ENCODE measurements at places on chromosomes 2 and 18.

DNA sequence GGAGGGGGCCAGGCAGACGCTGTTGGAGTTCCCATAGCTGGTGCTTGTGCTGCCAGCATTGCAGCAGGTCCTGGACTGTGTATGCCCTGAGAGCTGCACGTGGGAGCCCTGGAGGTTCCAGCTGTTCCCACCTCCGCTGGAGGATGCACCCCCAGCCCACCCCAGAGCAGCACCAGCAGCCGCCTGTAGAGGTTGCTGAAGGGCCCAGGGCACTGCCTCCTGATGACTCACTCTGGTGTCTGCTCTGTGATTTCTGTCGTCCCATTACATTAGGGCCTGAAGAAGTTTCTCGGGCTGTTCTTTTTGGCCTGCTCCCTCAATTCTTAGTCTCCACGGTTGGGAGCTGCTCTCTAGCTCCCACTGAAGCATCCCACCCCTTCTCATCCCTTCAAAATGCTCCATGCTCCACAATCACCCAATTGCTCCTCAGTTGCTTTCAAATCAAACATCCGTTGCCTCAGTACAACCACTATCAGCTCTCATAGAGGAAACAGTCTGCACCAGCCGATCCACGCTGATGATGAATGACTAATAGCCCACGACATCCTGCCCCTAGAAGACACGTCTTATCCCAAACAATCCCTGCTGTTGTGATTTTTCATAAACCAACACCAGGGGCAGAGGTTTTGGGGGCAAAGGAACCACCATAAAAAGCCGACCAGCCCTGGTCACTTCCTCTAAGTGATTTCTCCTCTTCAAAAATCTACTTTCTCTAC lies 65.2 kb upstream of the RNF152 start:
- no peak for DNase-seq

DNA sequence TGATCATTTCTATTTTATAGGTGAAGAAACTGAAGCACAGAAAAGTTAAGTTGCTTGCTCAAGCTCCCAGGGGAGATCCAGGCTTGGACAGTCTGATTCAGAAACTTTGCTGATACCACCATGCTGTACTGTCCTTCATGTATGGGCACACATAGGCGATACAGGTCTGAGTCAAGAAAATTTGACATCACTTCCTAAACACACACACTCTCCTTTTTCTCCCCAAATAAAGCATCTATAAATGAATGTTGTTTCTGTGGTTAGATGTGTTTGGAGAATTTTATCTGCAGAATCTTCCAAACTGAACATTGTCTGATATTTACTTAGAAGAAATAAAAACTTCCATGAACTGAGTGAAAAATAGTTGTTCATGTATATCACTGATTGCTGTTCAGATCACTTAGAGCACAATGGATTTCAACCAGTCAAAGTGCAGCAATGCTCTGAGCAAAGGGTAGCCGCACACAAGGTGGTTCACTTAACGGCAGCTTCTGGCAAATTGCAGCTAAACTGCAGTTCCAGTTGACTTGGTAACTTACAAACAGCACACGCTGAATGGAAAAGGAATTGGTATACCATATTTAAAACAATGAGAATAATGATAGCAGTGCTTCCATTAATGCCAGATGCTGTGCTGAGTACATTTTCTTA lies 10.0 kb upstream of the AGFG1 start:
- DNase-seq, result no peak

GRCh38 chr18:59376351-59376935 lies 17.4 kb upstream of the LMAN1 start:
- no peak for DNase-seq

DNA sequence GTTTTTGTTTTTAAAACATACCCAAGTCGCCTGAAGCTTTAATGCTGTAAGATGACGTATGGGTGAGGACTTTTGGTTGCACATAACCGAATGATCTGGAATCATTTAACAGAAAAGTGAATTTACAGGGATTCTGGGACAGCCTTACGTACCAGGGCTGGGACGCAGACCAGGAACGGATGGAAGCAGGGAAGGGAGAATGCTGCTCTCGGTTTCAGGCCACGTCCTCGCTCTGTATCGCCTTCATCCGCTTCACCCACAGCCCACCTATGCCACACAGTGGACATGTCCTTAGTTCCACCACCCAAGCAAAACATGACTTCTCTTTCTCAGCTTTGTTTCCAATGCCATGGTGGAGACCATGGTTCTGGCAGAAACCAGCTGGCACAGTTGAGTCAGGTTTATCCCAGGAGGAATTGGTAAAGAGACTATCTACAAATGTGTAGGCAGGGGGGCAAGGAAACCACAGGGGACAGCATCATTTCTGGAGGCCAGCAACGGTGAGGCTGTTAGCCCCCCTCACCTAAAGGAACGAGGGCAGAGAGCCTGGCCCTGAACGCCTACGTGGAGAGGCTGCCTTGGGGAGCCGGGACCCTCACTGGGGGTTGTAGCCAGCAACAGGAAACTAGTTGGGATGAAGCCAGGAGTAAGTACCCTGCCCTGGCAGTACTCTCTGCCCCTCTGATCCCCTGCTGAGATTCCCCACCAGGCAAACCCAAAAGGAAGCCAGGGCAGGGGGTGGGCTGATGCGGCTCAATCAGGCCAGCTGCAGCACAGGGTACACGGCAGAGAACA lies 132.5 kb downstream of the NDUFA10 start:
- DNase-seq, result no peak

GRCh38 chr18:56185126-56185525 lies 453.3 kb downstream of the TXNL1 start:
- DNase-seq, result no peak

DNA sequence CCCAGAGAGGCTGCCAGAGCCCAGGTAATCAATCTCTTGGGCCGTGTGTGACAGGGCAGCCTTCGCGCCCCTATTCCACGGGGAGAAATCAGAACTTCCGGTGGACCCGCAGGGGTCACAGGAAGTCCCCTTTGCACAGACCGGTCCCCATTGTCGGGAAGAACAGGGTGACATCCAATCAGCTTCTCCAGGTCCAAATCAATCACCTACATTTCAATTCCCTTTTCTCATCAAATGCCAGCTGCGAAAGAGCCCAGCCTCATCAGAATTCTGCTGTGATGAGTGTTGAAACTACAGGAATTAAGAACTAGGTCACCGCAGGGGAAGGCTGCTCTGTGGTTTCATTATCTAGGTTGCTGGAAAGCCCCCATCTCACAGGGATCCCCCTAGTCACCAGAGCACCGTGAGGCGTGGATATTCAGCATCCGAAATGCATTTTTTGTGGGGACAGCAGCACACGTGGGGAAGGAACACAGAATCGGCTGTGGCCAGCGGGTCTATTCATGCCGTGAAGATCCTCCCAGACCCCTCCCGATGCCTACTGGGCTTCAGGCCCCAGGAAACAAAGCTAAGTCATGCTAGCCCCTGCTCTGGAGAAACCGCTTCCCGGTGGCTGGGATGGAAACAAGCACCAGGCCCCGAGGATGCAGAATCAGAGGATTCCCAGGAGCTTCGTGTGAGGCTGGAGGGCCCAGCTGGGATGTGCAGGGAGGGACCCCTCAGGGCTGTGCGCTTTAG lies 193.7 kb upstream of the ID2 start:
- peak; percentile 58 for DNase-seq

DNA sequence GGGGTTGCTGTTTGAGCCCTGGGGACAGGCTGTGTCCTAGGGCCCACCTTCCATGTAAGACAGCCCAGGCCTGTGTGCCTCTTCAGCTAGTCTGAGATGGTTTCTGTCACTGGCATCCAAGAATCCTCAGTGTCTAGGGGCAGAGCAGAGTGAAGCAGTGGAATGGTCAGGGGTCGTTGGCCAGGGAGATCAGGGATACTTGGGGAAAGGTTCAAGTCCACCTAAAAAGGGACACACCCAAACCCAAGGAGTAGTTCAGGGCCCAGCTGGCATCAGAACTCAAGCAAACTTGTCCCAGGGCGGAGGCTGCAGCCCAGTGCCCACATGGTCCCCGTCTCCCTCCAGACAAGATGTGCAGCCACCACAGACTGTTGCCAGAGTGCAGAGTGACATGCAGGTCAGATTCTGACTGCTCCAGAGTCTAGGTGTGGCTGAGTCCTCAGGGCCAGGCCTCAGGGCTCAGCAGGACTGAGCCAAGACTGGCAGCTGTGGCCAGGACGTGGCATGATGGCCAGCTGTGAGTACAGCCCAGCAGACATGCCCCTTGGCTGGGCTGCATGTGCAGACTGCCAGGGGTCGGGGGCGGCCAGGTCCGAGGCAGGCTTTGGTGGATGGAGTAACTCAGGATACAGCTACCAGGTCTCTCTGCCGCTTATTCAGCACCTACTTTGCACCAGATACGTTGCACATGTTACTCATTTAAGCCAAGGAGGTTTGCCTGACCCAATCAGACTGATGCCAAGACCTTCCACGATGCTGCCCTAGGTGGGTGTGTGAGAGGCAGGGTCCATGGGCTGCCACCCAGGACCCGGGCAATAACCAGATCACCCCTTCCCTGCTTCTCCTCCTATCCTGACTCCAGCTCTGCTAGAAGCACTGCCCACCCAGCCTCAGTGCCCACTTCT lies 146.6 kb downstream of the SMAD7 start:
- no peak for DNase-seq

DNA sequence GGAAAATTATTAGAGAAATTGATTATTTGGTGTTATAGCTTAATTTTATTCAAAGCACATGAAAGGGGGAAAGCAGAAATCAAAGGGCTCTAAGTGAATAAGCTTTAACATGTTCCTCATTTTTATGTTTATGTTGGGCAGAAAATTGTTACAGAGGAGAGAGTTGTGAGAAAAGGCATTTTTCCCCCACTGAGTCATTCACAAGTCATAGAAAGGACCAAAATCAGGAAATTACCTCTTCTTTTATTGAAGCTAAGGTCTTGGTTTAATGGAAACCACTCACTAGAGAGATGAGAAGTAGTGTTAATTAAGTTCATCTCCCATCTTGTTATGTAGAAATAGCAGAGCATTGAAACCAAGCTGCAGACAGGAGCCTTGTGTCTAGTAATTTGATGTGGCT lies 175.3 kb upstream of the THUMPD2 start:
- DNase-seq, result no peak

GRCh38 chr2:100818606-100819369 lies 1.2 kb upstream of the NPAS2 start:
- no peak for DNase-seq

DNA sequence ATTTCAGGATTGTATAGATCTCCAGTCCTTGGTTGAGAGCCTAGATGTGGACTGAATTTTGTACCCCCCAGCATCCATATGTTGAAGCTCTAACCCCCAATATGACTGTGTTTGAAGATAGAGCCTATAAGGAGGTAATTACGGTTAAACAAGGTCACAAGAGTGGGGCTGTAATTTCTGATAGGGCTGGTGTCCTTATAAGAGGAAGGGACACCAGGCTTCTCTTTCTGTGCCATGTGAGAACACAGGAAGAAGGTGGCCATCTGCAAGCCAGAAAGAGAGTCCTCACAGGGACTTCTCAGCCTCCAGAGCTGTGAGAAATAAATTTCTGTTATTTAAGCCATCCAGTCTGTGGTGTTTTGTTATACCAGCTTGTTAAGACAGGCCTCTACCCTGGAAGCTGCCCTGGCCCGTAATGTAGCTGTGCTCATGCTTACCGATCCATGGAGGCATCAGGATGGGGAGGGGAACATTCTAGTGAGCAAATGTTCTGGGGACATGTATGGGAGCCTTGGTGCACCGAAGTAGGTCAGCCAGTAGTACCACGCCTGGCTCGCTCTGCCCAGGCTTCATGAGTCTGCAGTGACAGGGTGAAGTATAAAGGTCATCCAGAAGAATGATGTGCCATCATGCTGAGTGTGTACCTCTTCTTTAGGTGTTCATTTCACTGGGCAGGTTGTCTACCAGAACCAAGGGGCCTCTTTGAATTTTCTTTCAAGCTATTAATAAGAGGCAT lies 16.1 kb downstream of the RASGRP3 start:
- DNase-seq, result no peak

- no peak for DNase-seq
Observed at GRCh38 chr2:94999431-94999883, 26.1 kb upstream of the MAL start.

GRCh38 chr2:42193722-42194187 lies 24.6 kb downstream of the EML4 start:
- DNase-seq, result no peak

DNA sequence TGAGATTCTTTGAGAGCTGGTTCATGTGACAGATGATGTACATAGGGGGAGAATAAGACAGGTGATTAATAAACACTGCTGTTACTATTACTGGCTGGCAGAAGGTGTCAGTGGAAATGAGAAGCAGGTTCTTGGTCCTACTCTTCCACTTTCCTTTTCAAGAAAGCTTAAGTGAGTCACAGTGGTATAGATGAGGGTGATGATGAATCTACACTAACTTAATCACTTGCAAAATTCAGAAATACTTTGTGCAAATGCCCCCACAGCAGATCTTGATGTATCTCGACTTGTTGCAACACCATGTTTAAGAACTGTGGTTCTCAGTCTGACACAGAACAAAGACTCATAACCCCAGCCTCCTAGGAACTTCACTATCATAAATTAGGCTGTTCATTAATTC lies 35.9 kb upstream of the MGAT5 start:
- no peak for DNase-seq

DNA sequence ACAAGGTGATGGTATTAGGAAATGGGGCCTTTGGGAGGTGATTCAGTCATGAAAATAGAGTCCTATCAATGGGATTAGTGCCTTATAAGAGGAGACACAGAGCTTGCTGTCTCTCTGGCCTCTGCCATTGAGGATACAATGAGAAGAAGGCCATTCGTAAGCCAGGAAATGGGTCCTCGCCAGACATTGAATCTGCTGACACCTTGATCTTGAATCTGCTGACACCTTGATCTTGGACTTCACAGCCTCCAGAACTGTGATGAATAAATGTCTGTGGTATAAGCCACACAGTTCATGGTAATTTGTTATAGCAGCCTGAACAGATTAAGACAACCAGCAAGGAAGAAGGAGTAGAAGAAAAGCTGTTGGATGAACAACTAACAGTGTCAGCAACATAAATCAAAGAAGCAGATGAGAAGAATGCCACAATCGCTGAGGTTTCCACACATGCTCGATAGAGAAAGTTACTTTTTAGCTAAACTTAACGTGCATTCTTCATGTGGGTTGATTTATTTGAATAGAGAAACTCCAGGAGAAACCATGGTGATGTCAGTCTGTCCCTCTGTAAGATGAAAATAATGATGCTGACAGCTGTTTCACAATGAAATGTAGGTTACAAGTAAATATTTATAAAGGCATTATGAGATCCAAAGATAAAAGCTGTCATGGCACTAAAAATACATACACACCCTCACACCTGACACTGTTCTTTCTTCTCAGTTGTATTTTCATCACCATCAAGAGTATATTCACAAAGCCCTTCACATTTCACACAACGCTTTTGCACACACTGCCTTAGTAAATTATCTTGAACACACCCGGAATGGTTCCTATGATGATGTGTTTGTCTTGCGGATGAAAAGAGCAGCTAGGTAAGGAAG lies 153.7 kb upstream of the NCK2 start:
- no peak for DNase-seq

DNA sequence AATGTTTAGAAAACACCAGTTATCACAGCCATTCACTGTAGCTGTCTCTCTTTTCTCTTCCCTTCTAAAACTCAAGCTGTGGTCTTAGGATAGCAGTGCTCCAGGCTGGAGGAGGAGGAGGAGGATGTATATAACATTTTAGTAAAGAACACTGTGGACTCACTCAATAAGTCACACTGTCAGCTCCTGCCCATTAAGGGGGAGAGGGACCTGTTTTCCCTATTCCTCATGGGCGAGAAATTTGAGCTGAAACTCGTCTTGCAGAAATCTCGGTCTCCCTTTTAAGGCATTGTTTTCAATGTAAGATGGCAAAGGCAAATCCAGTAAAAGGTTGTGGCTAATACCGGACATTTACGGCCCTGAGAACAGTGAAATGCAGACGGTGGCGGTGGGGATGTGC lies 114.8 kb upstream of the ZNF236 start:
- no peak for DNase-seq
